ENCODE measurements at places on chromosomes 2 and 18. TPM values are rescaled to one million over a fixed set of nuclear protein-coding genes. Genes with fewer than 3 reads are reported as not detected.

DNA sequence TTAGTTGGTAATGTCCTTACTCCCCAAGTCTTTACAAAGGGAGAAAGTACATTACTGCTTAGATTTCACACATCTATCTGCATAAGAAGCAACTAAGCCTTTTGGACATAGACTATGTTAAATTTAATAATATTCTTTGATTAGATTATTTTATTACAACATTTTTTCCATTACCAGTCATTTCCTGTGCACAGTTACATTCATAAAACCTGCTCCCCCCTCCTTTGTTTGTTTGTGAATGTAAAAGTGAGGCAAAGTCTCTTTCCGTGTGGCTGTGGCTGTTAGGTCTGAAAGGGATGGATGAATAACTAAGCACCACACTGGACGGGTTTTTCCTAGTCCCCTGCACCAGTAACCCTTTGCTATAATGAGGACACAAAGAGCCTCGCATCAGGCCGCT, 9.6 kb downstream of the PTGR3 start:
- DNase-seq, result no peak

GRCh38 chr2:219648963-219649362, 21.5 kb downstream of the SLC4A3 start:
- no peak for DNase-seq

The AQP12A gene
- total RNA-seq, result not detected

DNA sequence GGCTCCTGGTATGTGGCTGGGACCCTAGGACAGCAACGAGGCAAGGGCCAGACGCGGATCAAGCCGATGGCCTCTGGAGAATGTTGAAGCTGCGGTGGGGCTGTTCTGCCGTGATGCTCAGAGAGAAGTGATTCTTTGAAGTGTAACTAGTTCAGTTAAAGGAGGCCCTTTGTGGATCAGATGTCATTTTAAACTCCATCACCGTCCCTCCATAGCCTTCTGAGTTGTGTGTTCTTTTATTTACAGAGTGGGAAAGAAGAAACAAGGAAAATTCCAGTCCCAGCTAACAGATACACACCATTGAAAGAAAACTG, 403 bp downstream of the PNO1 start:
- DNase-seq, result no peak

The KCNIP3 gene
- 10.6 TPM for total RNA-seq

DNA sequence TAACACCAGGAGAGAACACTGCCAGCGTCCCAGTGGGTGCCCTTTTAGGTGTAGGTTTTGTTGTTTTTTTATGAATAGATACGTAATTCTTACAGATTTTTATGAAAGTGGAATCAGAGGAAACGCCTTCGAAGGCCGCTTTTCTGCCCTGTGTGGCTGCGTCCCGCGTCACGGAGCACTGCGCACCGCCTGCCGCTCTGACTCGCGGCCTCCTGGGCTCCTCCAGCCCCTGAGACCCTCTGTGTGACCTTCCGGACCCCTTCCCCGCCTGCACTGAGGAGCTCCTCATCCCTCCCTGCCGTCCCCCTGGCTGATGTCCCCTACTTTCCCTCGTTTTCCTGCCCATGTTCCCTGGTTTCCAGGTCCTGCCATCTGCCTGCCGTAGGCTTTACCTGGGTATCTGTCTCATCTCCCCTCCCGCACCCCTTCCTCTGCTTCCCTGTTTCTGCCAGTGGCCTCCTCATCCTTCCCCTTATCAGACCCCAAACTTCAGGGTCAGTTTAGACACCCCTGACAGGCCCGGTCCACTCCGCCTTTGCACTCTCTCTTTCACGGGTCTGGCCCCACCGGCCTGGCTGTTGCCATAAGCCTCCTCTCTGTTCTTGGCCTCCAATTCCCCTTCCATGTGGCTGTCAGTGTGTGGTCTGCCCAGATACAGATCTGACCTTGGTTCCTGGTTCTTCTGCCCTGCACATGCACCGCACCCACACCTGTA, 32.7 kb downstream of the PDIA6 start:
- DNase-seq, result no peak

GRCh38 chr2:1788478-1788959, 44.2 kb upstream of the PXDN start:
- no peak for DNase-seq

DNA sequence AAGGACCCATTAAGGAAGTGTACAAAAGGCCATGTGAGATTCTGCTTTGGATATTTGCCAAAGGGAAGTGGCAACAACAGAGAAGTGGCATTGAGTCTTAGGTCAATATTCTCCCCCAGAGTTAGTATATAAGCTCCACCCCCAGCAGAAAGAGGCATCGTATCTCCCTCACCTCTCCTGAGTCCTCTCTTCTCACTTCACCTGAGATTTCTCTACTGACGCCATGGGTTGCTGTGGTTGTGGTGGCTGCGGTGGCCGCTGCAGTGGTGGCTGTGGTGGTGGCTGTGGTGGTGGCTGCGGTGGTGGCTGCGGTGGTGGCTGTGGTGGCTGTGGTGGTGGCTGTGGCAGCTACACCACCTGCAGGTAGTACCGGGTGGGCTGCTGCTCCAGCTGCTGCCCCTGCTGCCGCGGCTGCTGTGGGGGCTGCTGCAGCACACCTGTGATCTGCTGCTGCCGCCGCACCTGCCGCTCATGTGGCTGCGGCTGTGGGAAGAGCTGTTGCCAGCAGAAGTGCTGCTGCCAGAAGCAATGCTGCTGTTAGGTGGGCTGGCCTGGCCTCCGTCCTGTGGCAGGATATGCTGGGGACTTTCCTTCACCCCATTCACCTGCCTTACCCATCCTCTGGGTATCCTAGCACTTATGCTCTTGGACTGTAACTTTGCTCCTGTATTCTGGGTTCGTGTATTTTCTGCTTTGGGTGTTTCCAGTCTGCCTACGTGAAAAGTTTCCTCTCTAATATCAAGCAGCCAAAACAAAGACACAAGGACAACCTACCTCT, 5.9 kb downstream of the SCYGR3 start:
- no peak for DNase-seq

The SPOPL gene
- total RNA-seq, result 33.5 TPM

The GPR55 gene
- not detected for total RNA-seq

The MARCO gene
- 3.0 TPM for total RNA-seq

The MEIS1 gene
- total RNA-seq, result 68.4 TPM

DNA sequence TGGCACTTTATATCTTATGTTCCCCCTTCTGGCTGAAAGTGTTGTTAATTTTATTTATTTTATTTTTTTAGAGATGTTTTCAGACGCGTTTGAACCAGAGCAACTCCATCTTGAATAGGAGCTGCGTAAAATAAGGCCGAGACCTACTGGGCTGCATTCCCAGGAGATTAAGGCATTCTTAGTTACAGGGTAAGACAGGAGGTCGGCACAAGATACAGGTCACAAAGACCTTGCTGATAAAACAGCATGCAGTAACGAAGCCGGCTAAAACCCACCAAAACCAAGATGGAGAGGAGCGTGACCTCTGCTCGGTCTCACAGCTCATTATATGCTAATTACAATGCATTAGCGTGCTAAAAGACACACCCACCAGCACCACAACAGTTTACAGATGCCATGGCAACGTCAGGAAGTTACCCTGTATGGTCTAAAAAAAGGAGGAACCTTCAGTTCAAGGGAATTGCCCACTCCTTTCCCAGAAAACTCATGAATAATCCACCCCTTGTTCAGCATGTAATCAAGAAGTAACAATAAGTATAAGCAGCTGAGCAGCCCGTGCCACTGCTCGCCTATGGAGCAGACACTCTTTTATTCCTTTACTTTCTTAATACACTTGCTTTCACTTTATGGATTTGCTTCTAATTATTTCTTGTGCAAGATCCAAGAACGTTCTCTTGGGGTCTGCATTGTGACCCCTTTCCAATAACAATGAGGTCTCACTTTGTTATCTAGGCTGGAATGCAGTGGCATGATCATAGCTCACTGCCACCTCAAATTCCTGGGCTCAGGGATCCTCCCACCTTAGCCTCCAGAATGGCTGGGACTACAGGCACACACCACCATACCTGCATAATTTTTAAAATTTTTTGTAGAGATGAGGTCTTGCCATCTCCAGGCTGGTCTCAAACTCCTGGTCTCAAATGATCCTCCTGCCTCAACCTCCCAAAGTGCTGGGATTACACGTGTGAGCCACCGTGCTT, 55.9 kb downstream of the CACNB4 start:
- DNase-seq, result no peak

DNA sequence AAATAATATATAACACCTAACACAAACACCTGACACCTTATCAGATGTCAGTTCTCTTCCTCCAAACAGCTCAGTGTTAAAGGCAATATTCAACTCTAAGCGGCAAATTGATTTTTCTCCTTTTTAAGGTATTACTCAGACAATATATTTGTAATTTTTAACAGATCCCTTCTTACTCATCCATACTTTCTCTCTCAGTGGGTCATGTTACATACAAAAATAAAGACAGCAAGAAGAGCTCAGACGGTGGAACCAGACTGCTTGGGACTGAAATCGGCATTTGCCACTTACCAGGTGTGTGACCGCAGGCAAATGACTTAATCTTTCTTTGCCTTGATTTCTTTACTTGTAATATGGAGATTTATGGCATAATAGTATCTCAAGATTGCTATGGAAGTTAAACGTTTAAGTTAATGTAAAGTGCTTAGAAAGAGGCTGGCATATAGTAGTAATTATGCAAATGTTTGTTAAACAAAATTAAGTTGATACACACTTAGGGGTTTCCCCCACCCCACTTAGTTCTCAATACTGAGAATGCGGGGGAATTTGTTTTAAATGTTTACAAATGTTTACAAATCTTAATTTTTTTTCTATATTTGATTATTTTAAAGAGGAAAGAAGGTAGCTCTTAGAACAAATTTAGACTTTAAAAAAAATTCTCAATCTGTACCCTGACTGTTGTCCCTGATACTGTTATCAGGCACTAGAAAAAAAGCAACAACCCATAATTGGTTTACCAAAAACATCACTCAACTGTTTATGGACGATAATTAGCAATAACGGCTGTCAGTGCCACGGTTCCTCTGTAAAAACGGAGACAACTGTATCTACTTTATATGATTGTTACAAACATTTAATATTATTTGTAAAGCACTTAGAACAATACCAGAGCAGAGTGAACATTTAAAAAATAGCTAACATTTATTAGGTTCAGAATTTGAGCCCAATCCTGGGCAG, 25.6 kb downstream of the MAP3K2 start:
- DNase-seq, result no peak

DNA sequence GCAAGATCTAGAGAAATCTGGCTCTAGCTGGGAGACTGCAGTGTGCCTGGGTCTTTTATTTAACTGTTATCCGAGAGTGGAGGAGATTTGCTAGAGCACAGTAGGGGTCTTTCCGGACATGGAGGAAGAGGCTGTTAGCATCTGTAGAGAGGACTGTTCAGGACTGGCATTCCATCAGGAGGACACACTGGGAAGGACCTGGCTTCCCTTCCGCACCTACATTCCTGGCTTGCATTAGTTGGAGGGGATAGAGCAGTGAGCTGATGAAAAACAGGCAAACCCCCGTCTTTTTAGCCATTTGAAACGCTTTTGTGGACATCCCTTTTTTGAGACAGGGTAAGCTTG, 874 bp upstream of the PIEZO2 start:
- no peak for DNase-seq

GRCh38 chr2:182266909-182267308, 159.9 kb downstream of the PDE1A start:
- no peak for DNase-seq

DNA sequence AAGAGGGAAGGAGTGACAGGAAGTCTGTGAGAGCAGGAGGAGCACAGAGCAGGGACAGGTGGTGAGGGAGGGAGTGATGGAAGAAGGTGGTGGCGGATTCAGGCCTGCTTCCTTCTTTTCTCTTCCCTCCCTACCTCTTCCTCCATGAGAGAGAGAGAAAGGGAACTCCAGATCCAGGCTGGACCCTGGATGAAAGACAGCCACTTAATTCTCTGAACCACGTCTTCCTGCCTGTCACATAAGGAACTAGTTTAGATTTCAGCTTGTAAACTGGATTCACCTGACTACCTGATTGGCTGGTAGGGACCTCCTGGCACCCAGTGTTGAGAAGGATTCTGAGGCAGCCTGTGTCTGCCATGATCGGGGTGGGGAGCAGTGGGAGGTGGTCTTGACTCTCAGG, 48.9 kb downstream of the PAX8 start:
- DNase-seq, result no peak

DNA sequence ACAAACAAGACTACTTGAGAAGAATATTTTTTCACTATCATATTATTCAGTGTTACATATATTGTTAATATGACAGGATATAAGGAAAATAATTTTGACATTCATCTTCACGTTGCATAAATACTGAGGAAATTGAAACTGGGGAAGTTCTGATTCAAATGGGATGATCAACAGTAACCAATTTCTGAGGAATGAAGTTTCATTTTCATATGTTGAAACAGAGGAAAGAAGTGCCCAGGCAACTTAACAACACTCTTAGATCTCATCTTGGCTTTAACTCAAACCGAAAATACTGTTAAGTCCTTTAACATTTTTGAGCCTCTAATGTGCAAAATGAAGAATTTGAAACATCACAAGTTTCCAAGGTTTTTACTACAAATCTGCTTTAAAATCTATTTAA, 612.2 kb upstream of the VRK2 start:
- no peak for DNase-seq

The RAX gene
- total RNA-seq, result not detected

- DNase-seq, result no peak
Measured at GRCh38 chr2:179805001-179805400, 56.4 kb downstream of the ZNF385B start.

- no peak for DNase-seq
Measured at GRCh38 chr18:47264308-47264700, 12.8 kb upstream of the SKOR2 start.

GRCh38 chr2:71898851-71899681, 248.6 kb downstream of the CYP26B1 start:
- no peak for DNase-seq

DNA sequence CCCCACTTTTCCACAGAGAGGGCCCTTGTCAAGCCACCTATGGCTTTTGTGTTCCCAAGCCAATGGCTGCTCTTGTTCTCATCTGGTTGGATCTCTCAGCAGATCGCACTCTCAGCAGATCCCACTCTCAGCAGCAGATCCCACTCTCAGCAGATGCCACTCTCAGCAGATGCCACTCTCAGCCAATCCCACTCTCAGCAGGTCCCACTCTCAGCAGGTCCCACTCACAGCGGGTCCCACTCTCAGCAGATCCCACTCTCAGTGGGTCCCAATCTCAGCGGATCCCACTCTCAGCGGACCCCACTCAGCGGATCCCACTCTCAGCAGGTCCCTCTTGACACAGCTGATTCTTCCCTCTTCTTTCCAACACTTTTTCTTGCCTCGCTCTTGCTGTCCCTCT, 59.3 kb upstream of the MGAT4A start:
- DNase-seq, result no peak

DNA sequence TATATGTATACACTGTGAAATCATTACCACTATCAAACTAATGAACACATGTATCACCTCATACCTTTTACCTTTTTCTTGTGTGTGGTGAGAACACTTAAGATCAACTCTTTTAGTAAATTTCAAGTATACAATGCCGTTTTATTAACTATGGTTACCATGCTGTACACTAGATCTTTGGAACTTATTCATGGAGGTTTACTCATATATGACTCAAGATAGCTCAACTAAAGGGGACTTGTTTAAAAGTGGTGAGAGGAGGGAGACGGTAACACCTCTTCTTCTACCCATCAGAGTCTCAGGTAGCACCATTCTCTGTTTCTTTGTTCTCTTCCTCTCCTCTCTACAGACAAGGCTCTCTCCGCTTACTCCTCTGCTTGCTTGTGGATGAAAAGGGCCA, 36.1 kb upstream of the TMEM178A start:
- no peak for DNase-seq

GRCh38 chr2:99706735-99707134, 216.9 kb upstream of the REV1 start:
- no peak for DNase-seq

Measured in spinal cord (tissue), 10 donors.